Tibial nerve (tissue), 4 donors: ENCODE measurements at places on chromosomes 6 and 20. TPM values are rescaled to one million over a fixed set of nuclear protein-coding genes. Genes with fewer than 3 reads are reported as not detected.

- DNase-seq: no peak
Measured at GRCh38 chr6:70797625-70798024, 129.9 kb downstream of the SMAP1 start.

Gene CAPN11
- total RNA-seq: 6.5 TPM

DNA sequence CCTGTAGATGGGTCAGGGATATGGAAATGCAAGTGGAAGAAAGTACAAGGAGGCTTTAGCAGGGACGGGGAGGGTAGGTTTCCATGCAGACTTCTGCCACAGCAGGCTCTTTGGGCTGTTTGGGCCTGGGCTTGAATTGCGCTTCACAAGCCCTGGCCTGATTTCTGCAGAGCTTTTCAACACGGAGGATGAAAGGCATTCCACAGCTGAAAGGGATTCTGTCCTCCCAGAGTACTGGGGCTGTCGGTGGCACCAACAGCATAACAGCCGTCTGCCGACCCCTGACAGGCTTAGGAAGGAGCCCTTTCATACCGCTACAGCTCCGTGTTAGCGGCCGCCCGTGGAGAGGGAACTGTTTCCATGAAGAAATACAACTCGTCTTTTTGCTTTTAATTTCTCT is 22.9 kb upstream of the TBC1D7 start:
- no peak for DNase-seq

Gene NRSN1
- not detected for total RNA-seq

Gene CYP24A1
- total RNA-seq: not detected

GRCh38 chr6:48809700-48810099 is 653.4 kb downstream of the MMUT start:
- DNase-seq: no peak

- no peak for DNase-seq
Measured at GRCh38 chr6:159729598-159730331, 2.5 kb downstream of the WTAP start.

DNA sequence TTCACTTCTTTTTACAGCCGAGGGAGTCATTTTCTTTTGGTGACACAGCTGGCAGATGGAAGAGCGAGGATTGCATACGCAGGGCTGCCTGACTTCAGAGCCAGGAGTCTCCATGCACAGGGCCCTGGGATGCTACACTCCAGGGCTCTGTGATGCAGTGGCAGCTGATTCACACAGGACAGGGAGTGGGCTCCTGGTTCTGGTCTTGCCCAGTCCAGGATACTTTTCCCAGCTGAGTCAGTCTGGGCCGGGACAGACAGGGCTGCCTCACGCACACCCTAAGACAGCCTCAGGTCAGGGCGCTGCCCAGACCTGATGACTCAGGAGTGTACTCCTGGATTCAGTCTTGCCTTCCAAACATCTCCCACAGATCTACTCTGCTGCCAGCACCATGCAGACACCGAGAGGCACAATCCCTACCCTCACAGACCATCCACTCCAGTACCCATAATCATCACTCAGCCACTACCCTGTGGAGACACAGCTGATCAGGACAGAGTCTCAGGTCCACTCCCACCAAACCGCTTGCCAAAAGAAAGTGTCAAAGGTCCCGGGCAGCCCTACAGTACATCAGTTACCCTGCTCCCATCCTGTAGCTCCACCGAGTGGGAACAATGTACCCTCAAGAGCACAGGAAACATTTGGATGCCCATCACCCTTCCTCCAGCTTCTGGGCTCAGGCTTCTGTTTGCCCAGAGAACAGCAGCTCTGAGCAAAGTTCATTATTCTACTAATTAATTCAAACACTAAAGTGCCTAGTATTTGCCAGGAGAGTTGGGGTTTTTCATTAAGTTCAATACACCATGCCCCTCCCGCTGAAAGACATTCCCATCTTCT is 11.5 kb downstream of the SDC4 start:
- no peak for DNase-seq

- DNase-seq: no peak
Measured at GRCh38 chr20:14445310-14445709, 107.9 kb upstream of the FLRT3 start.

Gene BPIFA1
- total RNA-seq: not detected

DNA sequence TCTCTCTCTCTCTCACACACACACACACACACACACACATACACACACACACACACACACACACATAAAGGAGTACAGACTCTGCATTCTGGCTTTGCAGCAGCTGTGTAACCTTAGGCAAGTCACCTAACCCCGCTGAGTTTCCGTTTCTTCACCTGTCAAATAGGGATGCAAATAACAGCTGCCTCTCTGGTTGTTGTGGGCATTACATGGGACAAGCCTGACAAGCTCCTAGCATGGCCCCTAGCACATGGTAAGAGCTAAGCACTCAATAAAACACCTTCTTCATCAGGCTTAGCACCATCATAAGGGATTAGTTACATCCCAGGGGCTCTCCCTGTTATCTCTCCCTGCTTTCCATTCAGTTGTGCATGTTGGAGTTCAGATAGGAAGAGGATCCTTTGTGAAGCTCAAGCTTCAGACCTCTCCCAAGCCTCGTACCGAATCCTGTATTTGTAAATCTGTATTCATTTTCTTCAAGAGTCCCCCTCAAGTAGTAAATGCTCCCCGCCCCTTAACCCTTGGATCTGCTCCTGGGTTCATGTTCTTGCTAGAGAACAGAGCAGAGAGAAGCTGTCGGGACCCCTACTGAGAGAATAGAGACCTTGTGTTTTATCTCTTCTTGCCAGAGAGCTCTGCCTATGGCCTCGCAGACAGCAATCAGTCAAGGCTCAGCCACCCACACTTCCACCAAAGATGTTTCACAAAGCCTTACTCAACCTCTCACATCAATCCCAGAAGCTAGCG is 2.2 kb downstream of the SLC13A3 start:
- no peak for DNase-seq

- peak; percentile 36 for DNase-seq
Measured at GRCh38 chr6:158819213-158819976, at the start of gene EZR. EZR (minus strand) TSS chr6:158819368; CDS start chr6:158818093, 1,275 bp downstream.

Gene KIAA1755
- 16.1 TPM for total RNA-seq

- no peak for DNase-seq
Measured at GRCh38 chr6:42042108-42042507, 8.2 kb upstream of the TAF8 start.

DNA sequence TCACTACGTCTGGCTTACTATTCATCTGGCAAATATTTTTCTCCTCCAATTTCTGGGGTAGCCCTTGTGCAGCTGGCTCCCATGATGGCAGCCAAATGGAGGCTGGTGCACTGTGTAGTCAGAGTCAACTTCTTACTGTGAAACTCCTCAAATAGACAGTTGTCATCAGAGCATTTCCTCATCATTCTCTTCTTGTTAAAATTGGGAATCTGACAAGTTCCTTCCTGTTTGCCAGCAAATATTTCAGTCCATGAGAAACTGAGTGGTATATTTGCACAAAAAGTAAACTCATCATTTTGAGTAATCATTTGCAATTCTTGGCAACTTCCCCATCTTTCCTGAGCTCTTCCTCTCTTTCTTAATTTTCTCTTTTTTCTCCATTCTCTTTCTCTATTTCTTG is 394.9 kb upstream of the RGS17 start:
- no peak for DNase-seq

- no peak for DNase-seq
Measured at GRCh38 chr20:63467294-63468083, 5.0 kb downstream of the KCNQ2 start.

DNA sequence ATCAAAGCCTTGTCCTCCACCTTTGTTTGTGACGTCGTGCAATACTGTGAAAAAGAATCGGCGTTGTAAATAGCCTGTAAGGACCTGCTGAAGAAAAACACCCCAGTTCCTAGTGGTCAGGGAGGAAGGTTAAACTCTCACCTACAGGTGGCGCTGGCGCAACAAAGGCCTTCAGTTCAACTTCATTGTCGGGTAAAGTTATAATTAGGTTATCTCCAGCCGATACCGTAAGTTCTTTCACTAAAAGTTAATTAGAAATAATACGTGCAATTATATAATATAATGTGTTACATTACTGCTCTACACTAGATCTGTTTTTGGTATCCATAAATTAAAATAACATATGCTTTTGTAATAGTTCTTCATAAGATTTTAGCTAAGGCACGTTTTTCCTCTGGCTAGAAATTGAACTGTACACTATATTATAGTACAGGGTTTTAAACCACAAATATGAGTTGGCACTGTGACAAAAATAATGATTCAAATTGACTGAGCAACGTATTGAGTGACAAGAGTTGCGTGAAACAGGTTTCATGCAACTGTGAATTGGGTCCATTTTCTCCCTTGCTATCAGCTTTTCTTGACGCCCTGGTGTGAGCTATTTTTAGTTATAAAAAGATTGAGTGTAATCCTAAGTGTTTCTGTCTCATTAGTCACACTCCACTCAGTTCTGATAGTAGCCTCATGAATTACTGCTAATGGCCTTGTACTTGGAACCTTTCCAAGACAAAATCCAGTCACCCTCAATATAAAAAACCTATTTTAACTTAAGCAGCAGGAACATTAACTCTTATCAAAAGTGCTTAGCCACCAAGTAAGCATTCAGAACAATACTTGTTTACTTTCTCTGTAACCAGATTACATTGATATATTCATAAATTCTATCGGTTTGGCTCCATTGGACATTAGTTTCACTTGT is 62.3 kb downstream of the KIAA0319 start:
- peak; percentile 65 for DNase-seq

Gene TRAPPC3L
- total RNA-seq: 0.21 TPM

- no peak for DNase-seq
Measured at GRCh38 chr20:58374906-58375758, 13.9 kb upstream of the VAPB start.

GRCh38 chr20:50339466-50339901 is 148.9 kb downstream of the CEBPB start:
- DNase-seq: no peak

DNA sequence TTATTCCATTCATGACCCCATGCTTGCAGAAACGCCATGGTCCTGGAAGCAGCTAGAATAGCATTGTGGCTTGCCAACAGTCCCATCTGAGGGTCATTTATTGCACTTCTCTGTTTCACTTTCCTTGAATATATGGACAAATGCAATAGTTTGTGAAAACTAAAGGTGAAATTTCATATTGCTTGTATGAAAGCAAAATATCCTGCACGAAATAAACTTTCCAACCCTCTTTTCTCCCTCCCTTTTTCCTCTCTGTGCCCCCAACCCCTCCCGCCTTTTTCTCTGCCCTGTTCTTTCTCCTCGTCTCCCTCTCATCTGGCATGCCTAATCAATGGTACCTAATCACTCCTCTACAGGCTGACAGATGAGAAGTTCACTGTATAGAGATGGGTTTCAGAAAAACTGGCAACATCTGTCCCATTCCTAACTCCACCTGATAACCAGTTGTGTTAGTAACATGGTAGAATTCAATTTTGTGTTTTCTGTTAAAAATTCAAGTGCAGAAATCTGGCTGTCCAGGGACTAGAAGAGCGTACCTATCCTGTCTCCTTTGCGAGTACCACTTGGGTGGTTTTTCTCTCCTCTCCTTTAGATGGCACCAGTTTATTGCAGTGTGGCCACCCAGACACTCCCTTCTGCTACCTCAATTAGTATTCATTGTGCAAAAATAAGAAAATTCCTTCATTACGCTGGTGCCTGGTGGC is 198.6 kb downstream of the FOXA2 start:
- no peak for DNase-seq

DNA sequence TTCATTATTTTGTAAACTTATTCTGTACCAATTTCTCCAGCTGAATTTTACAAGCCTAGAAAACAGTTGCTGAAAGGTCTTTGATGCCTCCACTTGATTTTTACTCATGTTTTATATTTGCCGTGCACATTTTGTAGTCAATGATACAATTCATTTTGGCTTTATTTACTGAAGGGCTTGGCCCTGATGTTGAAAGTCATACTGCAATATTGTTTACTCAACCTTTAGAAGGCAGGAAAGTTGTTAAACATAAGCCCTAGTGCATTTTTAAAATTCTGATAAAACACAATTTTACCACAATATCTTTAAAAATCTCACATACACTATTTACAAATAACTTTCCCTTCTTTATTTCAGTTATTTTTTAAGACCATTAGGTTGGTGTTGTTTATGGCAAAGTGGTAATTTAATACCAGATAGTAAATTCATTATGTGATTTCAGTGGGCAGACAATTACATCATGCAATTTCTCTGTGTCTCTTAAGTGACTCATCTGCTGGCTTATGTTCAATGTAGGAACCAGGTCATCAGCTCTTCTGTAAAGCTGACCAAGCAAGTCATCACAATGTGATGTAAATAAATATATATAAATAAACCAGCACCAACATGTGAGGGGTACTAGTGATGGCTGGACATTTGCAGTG is 121.1 kb upstream of the SLC35B3 start:
- DNase-seq: no peak

GRCh38 chr6:45997875-45998506 is 17.7 kb downstream of the CLIC5 start:
- DNase-seq: no peak

DNA sequence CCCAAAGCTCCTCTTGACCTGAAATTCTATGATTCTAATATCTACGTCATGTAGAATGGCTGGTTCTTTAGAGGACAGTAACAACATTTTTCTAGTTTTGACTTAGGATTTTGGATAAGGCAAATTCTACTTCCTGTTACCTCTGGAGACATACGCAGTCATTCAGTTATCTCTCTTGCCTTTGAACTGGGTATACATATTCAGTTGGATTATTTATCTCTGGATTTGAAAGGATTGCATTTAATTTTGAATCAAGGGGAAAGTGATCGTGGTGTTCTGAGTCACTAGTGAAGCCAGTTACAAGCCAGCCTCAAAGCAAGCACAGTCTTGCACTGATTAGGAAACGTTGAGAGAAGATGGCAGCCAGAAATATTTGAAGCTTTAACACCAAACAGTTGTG is 35.3 kb upstream of the BCAS1 start:
- DNase-seq: no peak

DNA sequence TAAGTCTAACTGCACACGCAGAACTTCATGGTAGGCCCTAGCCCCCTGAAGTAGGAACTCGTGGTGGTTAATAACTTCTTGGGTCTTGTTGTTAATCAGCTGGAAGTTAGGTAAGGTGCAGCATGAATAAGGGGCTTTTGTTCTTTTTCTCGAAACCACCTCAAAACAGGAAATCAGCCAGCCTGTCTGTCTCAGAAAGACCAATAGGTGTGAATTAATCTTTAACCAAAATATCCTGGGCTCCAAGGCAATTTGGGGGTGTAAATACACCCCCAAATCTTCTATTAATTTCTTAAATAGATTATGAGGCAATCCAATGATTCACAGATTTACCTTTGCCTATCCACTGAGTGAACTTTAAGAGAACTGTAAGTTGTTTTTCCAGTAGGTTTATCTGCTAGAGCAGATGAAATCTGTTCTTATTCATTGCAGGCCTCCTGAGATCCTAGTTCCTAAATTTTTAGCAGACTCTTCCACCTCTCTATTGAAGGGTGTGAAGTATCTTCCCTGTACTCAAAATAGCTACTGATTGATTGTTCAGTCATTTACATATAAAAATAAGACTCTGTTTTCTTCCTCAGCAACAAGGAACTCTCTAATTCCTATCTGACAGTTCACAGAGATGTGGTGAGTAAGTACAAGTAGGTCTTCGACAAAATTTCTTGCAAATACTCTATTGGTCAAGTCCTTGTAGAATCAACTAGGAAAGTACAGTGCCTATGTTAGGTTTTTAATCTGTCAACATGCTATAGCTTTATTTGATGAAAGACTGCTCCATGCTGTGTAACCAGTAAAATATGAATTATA is 427.1 kb upstream of the NOX3 start:
- no peak for DNase-seq
